Immature natural killer cell (primary cell): ENCODE measurements at places on chromosomes 5 and 9. TPM values are rescaled to one million over a fixed set of nuclear protein-coding genes. Genes with fewer than 3 reads are reported as not detected.

Gene STING1
- polyA plus RNA-seq, result 150 TPM

Gene C9orf153
- polyA plus RNA-seq, result not detected

Gene DIRAS2
- polyA plus RNA-seq, result not detected

Gene SLC2A8
- 12.7 TPM for polyA plus RNA-seq

Gene SLC34A1
- 0.26 TPM for polyA plus RNA-seq

Gene MOB3B
- not detected for polyA plus RNA-seq

Gene TXNDC8
- polyA plus RNA-seq, result not detected

Gene SPACA9
- 2.4 TPM for polyA plus RNA-seq

Gene PHF24
- polyA plus RNA-seq, result not detected

Gene FBP2
- not detected for polyA plus RNA-seq

Gene PCSK1
- polyA plus RNA-seq, result not detected

Gene FBXL7
- not detected for polyA plus RNA-seq

Gene SOX30
- 0.07 TPM for polyA plus RNA-seq

Gene GFI1B
- 1.6 TPM for polyA plus RNA-seq

Gene FAM240B
- polyA plus RNA-seq, result not detected
